Amygdala (tissue), 56 donors: ENCODE measurements at places on chromosomes 2 and 18.

GRCh38 chr2:111653913-111654312, 230.1 kb downstream of the ANAPC1 start:
- no peak for DNase-seq

GRCh38 chr2:182754231-182754630, 38.2 kb downstream of the DNAJC10 start:
- no peak for DNase-seq

DNA sequence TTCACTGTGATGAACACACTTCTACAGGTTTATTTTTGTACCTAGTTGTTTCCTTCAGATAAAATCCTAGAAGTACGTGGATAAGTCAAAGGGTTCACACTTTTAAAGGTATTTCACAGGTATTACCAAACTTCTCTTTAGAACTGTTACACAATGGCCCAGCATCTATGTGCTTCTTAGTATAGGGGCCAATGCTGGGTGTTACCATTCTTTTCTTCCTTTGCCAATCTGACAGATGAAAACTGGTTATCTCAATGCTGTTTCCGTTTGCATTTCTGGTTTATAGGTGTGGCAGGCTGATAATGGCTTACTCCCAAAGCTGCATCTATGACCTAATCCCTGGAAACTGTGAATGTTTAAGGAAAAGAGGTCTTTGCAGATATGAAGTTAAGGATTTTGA, 2.8 kb upstream of the TCF7L1 start:
- no peak for DNase-seq

DNA sequence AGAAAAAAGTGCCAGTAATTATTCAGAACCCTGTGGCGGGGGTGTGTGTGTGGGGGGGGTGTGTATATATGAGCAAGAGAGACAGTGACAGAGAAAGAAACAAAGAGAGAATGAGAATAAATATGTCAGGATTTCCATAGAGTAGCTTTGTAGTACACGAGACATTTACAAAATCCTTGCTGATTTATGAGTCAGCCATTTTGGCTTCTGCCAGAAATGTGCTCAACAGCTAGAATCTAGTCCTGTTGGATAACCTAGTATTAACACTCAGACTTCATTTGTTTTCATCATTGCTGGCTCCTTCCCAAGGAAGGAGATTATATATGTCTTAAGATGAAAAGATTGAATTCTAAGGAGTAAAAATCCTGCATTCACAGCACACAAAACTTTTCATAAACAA, 140.5 kb upstream of the HNRNPA3 start:
- DNase-seq: no peak

DNA sequence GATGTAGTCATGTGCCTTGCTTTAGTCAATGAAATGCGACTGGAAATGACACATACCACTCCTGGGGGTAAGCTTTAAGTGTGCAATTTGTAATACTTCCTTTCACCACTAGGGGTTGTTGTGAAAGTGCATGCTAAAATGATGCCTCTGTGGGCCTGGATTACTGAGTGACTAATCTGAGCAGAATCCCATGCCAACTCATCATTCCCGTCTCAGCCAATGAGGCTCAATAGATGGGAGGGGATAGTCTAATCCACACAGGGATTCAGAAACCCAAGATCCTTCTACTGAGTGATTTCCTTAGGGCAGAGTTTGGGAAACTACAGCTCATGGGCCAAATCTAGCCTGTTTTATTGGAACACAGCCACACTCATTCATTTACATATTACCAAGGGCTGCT, 54.0 kb downstream of the HRH4 start:
- no peak for DNase-seq

- no peak for DNase-seq
Observed at GRCh38 chr2:202249521-202250253, 11.3 kb upstream of the SUMO1 start.

GRCh38 chr18:32888306-32888705, 115.5 kb upstream of the KLHL14 start:
- no peak for DNase-seq

- no peak for DNase-seq
Observed at GRCh38 chr2:65153515-65153914, 23.6 kb upstream of the RAB1A start.

DNA sequence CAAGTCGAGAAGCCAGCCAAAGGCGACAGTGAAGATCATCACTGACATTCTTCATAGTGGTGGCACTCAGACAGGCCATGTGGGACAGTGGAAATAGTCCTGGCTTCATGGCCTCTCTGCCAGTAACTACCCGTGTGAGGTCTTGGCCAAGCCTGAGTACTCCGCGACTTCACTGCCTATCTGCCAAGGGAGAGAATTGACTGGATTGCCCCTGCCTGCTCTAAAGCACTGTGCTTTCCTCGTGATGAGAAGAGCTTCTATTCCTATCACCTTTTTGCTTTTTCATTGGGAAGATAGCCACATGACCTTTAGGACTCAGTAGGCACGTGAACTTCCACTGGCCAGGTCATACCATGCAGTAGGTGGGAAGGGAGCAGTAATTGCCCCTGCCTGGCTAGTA, 239.3 kb downstream of the HAUS1 start:
- no peak for DNase-seq

GRCh38 chr18:12315490-12315889, 7.4 kb downstream of the TUBB6 start:
- no peak for DNase-seq

GRCh38 chr2:67294218-67294617, 102.9 kb upstream of the ETAA1 start:
- no peak for DNase-seq

GRCh38 chr2:196719110-196719872, 79.8 kb downstream of the CCDC150 start:
- no peak for DNase-seq

- DNase-seq: no peak
Observed at GRCh38 chr2:163834221-163834620, 98.4 kb upstream of the FIGN start.

DNA sequence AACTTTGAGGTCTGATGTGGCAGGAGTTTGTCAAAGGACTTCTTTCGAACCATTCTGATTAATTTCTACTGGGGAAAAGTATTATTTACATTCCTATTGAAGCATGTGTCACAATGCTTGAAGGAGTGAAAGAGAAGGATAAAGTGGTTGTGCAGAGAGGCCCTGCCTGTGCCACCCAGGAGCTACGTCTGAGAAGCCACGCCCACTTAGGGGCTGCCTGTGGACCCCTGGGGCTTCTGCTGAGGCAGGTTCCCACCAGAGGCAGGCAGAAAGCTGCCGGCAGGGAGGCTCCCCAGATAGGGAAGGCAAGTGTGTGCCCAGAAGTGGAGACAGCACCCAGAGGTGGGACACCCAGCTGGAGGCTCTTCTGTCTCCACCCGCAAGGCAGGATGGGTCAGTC, 47.4 kb downstream of the GBX2 start:
- no peak for DNase-seq

DNA sequence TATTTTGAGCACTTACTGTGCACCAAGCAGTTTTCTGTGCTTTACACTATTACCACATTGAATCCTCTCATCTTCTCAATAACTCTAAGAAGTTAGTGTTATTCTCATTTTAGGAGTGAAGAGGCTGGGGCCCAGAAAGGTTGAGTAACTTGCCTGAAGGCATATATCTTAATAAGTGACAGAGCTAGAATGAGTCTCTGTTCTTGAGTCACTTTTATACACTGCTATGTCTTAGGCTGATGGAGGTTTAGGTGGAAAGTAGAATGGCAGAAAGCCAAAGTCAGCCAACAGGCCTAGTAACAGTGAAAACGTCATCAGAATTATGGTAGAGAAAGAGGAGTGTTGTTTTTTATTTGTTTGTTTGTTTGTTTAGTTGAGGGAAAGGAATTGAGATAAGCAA, 27.9 kb upstream of the RPE start:
- no peak for DNase-seq

DNA sequence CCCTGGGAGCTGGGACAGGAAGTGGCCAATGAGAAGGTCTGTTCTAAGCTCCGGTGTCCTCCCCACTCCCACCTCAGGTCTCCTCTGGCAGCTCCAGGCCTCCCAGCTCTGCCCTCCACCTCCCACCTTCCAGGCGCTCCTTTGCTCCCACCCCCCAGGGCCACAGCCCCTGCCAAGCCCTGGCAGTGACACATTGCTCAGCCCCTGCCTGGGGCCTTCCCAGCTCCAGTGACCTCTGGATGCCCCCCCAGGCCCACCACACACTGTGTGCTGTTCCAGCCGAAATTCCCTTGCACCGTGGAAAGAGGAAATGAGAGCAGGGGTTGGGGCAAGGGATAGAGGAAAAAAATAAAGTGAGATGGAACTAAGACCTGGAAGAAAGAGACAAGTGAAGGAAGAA, 289.6 kb downstream of the CYP26B1 start:
- no peak for DNase-seq

GRCh38 chr2:110812726-110813645, 80.6 kb downstream of the ACOXL start:
- no peak for DNase-seq

DNA sequence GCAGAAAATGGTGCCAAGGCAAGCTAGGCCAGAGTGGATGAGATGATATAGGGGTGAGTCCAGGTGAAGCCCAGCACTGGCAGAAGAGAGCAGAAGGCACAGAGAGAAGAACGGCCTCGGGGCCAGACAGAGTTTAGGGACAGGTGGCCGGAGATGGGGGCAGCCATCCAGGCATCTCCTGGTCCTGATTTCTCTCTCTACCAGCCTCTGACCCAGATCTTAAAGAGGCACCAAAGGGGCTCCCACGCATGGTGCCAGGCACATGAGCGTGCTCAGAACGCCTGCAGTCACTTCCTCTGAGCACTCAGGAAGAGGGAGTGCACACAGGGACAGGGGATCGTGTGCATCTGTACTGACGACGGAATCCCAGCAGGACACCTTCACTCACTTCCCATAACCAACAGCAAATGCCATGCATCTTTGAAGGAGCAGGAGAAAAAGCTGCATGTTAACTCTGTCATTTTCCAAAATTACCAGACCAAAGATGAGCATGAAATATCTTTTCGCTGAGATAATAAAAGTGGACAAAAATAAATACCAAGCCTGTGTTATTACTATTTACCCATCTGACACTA, 427.8 kb upstream of the MYT1L start:
- DNase-seq: no peak

- DNase-seq: peak; percentile 71
Observed at GRCh38 chr2:135985826-135986393, 484 bp upstream of the DARS1 start.

DNA sequence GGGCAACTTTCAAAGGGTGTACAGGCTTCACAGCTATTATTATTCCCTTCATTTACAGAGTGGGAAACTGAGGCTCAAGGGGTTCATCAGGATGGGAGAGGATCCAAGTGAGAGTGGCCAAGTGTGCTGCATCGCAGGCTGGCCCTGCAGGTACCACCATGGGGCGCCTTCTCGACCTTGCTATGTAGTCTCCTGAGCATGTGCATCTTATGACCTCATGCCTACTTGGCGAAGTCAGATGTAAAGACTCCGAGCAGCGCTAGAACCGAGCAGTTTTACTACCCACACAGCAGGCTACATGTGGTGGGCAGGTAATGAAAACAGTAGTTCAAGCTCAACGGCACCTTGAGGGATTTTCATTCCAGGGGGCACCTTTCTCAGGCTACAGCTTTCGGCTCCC, 42.0 kb downstream of the TFCP2L1 start:
- DNase-seq: no peak

DNA sequence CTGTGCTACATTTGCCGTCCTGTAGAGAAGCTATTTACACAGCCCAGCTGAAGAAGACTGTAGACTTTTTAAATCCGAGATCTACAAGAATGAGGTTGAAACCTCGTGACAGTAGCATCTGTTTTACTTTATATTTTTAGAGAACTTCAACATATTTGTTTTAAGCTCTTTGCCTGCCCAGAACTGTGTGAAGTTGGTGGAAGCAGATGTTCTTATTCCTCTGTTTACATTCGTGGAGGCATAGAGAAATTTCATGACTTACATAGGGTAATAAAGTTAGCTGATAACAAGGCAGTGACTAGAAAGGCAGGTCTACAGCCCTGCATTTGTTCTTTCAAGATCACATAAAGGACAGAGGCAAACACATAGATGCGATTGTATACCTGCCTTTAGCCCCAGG, 47.0 kb upstream of the MAP3K20 start:
- DNase-seq: no peak

- no peak for DNase-seq
Observed at GRCh38 chr2:209734805-209735204, 36.8 kb upstream of the UNC80 start.

DNA sequence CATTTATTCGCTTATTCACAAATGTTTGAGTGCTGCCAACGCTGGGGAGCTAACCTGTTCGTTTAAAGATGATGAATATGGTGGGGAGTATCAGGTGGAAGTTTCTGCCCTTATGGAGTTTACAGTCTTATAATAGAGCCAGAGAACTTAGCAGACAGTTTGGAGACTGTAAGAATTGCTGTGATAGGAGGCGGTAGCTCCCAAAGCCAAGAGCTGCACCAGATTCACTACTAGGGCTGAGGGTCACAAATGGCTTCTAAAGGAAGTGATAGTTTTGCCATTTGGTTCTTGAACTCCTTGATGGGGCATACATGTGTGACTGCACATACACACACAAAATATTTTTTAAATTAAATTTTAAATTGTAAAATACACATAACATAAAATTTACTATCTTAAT, 29.0 kb downstream of the UGP2 start:
- no peak for DNase-seq

GRCh38 chr18:653512-653911, 3.9 kb upstream of the TYMS start:
- no peak for DNase-seq

DNA sequence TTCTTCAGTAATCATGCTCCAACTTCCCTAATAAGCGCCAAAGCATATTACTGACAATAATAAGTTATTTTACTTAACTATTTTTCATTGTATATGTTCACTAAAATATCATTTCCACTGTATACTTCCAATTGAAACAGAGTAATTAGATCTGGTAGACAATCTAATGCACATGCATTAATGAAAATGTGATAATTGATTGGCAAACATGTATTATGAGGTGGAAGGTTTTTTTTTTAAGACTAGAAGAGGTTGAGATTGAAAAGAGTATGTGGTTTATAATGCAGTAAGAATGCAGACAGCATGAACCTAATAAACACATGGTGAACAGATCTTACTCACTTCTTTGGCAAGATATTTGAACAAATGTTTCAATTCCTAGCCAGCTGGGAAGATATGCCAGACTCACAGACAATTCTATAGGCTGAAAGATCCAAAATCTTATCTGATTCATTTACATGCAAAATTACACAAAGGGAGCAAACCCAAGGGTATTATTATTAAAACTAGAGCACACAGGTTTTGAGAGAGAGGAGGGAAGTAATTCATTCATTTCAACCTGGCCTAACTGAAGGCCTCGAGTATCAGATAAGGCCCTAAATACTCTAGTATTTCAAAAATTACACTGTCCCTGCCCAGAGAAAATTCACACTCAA, 2.8 kb downstream of the NCKAP1 start:
- no peak for DNase-seq

- DNase-seq: no peak
Observed at GRCh38 chr18:79511671-79512301, 116.1 kb downstream of the NFATC1 start.
